ENCODE measurements at places on chromosomes 13 and 19.

- H3K36me3 ChIP-seq, result peaks cover 12% of the 10 kb centered on the region
- no peak overlapping the region for H3K27ac ChIP-seq
- H3K4me1 ChIP-seq, result peaks cover 44% of the 10 kb centered on the region
- H3K27me3 ChIP-seq, result no peaks in the 10 kb centered on the region
These were observed 2.0 kb downstream of the RAB8A start for GRCh38 chr19:16113727-16114126.

GRCh38 chr13:59527500-59527899, 636.2 kb downstream of the DIAPH3 start:
- H3K27ac ChIP-seq, result no peak overlapping the region
- H3K4me1 ChIP-seq, result peaks cover 14% of the 10 kb centered on the region
- H3K27me3 ChIP-seq, result no peaks in the 10 kb centered on the region
- no peak for DNase-seq
- H3K4me3 ChIP-seq, result no peak overlapping the region

GRCh38 chr19:28314756-28315155, 898.2 kb downstream of the UQCRFS1 start:
- no peaks in the 10 kb centered on the region for H3K27me3 ChIP-seq
- H3K4me1 ChIP-seq, result no peaks in the 10 kb centered on the region
- no peak overlapping the region for H3K27ac ChIP-seq
- no peaks in the 10 kb centered on the region for H3K36me3 ChIP-seq
- no peak overlapping the region for H3K4me3 ChIP-seq

GRCh38 chr19:31290931-31291590, 58.2 kb downstream of the TSHZ3 start:
- no peak overlapping the region for H3K27ac ChIP-seq
- H3K4me3 ChIP-seq, result no peak overlapping the region
- H3K27me3 ChIP-seq, result no peaks in the 10 kb centered on the region
- no peak for DNase-seq

GRCh38 chr13:105518086-105518485, 1017.4 kb downstream of the EFNB2 start:
- no peaks in the 10 kb centered on the region for H3K4me1 ChIP-seq
- no peak for DNase-seq
- H3K4me3 ChIP-seq, result no peak overlapping the region
- H3K36me3 ChIP-seq, result no peaks in the 10 kb centered on the region
